ENCODE measurements at places on chromosomes 6 and 20.

GRCh38 chr6:17331238-17331637 lies 50.1 kb downstream of the RBM24 start:
- no peak for DNase-seq

DNA sequence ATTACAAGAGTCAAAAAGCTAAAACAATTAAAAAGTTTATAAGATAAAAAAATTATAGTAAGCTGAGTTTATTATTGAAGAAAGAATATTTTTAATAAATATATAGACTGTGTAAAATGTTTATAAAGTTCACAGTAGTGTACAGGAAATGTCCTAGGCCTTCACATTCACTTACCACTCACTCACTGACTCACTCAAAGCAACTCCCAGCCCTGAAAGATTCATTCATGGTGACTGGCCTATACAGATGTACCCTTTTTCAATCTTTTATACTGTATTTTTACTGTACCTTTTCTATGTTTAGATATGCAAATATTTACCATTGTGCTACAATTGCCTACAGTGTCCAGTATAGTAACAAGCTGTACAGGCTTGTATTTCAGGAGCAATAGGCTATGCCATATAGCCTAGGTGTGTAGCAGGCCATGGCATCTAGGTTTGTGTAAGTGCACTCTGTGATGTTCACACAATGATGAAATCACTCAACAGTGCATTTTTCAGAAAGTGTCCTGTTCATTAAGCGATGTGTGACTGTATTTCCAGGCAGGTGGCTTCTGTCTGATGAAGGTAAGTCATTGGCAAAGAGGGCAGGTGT lies 130.2 kb downstream of the BTBD3 start:
- no peak for DNase-seq

GRCh38 chr6:7252390-7252789 lies 60.6 kb downstream of the SSR1 start:
- DNase-seq, result no peak

DNA sequence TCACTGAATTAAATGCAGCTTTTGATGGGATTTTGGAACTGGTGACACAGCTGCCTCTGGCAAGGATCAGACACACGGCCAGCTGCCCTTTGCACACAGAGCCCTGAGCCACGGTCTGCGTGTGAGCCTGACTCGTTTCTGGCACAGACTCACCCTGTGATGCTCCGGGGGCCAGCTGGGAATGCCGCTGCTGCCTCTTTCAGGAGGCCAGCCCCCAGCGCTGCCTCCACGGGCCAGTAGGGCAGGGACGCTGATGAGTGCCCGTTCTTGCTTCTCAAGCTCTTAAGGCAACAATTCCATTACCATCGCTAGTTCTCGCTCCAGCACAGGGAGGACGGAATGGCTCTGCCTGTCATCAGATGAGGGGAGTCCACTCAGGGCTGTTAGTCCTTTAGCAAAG lies 61.6 kb downstream of the IRF4 start:
- no peak for DNase-seq

DNA sequence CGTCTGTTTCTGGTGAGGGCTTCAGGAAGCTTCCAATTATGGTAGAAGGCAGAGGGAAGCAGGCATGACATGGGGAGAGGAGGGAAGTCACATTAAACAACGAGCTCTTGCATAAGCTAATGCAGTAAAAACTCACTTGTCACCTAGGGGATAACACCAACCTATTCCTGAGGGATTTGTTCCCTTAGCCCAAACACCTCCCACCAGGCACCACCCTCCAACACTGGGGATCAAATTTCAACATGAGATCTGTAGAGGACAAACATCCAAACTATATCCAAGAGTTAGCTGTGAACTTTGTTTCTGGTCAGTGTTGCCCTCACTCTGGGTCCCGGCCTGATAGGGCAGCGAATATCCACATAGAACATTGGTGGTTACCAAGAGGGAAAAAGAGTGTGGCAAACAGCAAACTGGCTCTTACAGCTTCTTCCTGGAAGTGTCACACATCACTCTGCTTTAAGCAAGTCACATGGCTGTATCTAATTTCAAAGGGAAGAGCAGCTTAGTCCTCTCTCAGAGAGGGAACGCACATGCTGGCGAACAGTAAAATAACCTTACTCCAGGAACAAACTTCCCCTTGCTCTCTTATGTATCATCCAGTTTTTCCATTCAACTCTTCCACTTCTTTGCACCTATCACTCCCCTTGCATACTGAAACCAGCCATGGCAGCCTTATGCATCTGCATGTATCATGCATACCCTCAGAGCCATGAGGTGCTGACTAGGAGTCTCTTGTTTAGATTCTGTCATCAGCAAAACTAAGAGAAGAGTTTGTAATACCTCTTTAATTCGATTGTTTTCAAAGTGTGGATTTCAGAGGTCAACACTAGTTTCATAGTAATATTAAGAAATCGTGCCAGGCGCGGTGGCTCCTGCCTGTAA lies 4.8 kb upstream of the MOCS1 start:
- no peak for DNase-seq

DNA sequence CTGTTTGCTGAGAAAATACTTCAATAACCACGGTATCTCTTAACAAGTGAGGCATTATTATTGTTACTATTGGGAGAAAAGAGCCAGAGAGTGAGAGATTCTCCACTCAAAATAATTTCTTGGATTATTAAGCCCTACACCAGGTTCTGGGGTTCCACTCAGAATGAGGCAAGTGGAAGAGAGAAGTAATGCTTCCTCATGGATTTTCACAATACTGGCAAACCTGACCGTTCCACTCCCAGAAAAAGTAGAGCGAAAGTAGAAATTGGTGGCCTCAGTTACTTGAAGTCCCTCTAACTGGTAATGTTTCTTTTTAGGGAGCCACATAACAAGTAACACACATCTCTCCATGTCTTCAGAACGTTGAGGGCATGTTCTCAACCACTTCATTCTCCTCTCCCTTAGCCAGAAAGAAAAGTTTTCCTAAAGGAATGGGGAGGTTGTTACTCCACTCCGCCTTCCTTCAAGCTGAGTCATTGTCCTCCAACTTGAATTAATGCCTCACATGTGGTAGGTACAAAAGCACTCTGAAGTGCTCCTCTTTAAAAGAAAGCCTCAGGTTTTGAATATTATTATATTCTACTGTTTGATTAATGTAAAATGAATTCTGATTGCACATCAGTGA lies 1.9 kb downstream of the BAG2 start:
- no peak for DNase-seq

- DNase-seq, result no peak
These were observed 787 bp upstream of the CARMIL1 start for GRCh38 chr6:25278261-25278913.

GRCh38 chr6:79543886-79544285 lies 6.7 kb upstream of the LCA5 start:
- no peak for DNase-seq

DNA sequence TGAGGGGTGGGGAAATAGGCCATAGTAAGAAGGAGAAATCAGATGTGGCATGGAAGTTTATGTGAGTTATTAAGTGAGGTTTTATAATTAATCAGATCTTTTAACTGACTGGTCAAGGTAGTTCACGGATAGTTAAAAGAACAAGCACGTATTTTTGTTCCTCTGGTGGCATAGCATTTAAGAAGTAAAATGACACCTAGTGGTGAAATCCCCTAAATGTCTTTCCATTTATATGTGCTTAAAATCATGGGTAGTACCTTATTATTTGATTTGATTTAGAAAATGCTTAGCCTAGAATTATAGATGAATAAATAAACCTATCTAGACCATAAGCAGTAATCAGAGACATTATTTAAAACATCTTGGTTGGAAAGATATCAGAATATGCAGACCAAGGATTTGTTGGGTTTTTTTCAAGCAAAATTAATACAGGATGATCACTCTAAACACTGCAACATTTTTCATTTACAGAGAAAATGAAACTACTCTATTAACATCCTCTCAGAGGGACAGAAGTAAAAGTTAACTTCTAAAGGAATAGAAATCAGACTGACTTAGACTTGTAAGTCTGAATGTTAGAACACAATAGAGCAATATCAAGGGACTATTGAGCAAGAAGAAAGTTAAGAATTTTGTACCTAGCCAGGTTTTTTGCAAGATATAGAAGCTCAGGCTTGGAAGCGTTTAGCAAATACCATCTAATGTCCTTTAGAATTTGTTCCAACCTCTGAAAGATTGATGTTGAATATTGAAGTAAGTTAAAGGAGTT lies 81.1 kb downstream of the STXBP5 start:
- peak; percentile 48 for DNase-seq

DNA sequence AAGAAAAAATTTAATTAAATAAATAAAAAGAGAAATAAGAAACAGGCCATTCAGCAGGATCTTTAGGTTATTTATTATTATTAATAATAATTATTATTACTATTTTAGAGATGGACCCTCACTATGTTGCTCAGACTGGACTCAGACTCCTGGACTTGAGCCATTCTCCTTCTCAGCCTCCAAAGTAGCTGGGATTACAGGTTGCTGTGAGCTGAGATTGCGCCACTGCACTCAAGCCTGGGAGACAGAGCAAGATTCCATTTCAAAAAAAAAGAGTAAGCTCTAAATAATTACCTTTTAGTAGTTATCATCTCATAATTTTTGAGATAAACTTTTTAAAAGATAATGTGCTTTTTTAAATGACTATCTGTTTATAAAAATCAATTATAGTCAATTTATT lies 1102.8 kb upstream of the GJE1 start:
- no peak for DNase-seq

- no peak for DNase-seq
These were observed 163.3 kb upstream of the MARCKS start for GRCh38 chr6:113693851-113694250.

GRCh38 chr20:25867776-25868649 lies 171.4 kb upstream of the ZNF337 start:
- peak; percentile 70 for DNase-seq

DNA sequence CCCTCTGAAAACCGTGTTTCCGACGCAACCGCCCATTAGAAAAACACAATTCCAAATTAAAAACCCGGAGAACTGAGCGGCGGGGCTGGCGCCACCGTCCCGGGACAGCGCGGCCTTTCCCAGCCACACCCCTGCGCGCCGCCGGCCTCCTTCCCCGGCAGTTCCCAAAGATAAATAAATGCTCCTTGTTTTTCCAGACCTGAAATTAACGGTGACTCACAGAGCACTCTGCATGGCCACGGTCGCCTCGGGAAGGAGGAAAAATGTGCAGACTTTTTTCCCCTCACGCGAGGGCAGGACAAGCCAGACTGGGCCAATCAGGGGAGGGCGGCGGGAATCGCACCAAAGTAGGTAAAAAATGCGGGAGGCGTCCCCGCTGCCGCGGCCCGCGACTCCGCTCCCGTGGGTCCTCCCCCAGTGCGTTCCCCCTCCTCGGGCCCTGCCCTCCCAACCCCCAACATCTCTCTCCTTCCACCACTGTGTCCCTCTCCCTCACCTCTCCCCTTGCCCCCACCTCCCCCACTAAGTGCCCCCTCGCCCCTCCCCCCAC lies 828 bp upstream of the DSTN start:
- no peak for DNase-seq

- DNase-seq, result no peak
These were observed 224.9 kb downstream of the ANKRD60 start for GRCh38 chr20:58003525-58003924.

DNA sequence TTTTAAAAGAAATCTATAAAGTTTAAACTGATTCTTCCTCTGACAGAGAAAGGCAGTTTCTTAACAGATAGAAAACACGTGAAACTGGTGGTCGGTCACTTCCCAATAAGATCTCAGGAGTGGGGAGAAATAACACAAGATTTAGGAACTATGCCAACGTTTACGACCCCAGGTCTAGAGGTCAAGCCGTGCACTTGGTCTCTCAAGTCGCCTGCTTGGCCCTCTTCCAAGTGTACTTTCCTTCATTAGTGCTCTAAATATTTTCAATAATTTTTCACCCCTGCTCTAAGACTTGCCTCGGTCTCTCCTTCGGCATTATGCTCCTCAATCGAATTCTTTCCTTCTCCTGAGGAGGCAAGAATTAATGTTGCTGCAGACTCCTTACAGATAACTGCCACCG lies 61.7 kb downstream of the TRIM27 start:
- DNase-seq, result no peak

DNA sequence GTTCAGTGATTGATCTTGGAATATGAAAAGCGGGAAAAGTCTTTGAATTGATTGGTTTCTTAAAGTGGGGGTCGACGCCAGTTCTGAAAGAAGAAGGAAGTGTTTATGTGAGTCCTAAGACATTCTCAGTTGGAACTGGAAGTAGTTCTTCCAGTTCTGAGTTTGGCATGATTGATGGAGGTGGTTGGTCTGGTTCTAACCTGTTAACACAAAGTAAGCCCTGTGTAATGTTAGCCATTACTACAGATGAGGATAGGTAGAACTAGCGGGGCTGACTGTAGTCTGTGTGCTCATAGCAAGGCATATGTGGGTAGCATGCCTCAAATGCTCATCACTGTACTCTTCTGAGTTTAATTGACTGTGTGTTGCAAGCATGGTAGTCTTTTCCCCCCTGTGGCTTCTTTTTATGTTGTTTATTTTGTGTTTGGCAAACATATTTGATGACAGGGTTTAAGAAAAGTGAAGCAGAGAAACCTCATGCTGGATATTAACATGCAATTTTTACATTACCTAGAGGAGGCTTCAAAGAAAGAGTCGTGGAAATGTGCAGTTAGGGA lies 24.9 kb downstream of the CITED2 start:
- DNase-seq, result no peak

DNA sequence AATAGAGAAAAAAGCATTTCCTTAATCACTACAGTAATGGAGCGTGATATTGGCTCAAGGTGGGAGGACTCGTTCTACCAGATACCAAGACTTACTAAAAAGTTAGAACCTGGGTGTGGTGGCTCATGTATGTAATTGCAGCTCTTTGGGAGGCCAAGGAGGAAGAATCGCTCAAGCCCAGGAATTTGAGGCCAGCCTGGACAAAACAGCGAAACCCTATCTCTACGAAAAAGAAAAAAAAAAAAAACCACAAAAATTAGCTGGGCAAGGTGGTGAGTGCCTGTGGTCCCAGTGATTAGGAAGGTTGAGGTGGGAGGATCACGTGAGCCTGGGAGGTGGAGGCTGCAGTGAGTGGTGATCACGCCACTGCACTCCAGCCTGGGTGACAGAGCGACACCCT lies 24.0 kb upstream of the ATRN start:
- no peak for DNase-seq

DNA sequence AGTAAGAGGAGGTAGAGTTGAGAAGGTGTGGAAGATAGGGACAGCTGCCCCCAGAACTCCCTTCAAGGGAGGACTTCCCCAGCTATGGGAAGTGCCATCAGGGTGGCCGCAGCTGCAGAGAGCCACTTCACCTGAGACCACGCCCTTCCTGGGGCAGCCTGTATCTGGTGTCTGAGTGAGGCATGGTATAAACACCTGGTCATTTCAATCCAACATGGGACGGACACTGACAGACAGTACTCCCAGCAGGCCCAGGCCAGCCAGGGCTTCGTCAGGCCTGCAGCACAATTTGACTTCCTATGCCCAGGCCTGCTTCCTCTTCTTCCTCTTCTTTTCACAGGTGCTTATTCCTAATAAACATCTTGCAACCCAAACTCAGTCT lies 4.5 kb downstream of the SOX12 start:
- no peak for DNase-seq

GRCh38 chr20:2742934-2743559 lies 50.5 kb downstream of the EBF4 start:
- DNase-seq, result peak; percentile 73
